ENCODE measurements at places on chromosomes 4 and X. TPM values are rescaled to one million over a fixed set of nuclear protein-coding genes. Genes with fewer than 3 reads are reported as not detected.

Gene XPNPEP2
- total RNA-seq: 3.5 TPM

GRCh38 chr4:82480771-82481505, 50.5 kb downstream of the ENOPH1 start:
- no peak for DNase-seq

Gene BEND4
- total RNA-seq: 0.38 TPM

GRCh38 chr4:100098681-100099080, 91.6 kb downstream of the DDIT4L start:
- no peak for DNase-seq

DNA sequence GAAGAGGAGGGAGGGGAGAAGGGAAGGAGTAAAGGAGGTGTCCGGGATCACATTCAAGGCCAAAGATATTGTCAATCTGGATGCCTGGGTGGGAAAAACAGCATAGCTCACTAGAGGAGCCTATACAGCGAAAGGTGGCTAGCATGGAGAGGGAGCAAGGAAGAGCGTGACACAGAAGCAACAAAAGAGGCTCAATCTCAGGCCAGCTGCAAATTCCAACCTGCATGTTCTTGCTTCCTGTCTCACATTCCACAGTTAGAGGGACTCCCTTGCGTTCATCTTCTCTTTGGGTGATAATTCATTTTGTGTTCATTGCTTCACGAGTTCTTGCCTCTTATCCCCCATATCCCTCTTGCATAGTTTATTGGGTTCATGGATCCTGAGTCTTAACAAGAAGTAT, 3.0 kb upstream of the CLNK start:
- DNase-seq: no peak

Gene ZNF182
- total RNA-seq: 7.9 TPM

Gene REPS2
- 5.2 TPM for total RNA-seq

DNA sequence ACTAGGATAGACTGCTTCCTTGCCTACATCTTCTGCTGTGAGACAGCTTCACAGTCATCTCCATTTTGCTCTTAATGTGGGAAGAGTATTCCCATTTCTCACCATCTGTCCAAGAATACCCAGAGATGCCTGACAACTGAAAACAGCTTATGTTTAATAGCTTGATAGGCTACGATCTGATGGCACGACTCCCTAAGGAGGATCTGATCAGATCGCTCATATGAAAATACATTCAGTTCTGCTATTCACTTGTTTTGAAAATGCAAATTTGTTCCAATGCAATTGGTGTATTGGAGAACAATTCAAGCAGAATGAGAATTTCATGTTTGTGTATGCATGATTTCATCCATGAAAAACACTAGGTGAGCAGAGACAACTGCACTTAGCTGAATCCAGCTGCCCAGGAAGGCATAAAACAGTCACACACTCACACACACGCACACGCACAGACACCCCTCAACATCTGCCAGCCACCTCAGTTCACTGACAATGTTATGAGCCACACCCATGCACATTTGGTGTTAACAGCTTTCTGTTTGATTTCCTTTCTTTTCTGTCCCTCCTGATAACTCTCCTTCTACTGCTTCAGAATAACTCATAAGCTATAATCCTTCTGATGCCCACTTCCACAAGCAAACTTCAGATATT, 29.6 kb downstream of the TRIML1 start:
- DNase-seq: no peak

Gene ANXA10
- not detected for total RNA-seq

Gene PLAC1
- 10.1 TPM for total RNA-seq

All from mesothelial cell of epicardium (in vitro differentiated cells).